AG08396 (cell line): ENCODE measurements at places on chromosomes 1 and 21.
A peak's percentile ranks its signal among the peaks of the same experiment; 100 is the strongest.

- DNase-seq: peak; percentile 4
Measured at GRCh38 chr1:72186733-72187307, 95.5 kb downstream of the NEGR1 start.

- DNase-seq: no peak
Measured at GRCh38 chr1:179329862-179330261, 35.9 kb upstream of the AXDND1 start.

DNA sequence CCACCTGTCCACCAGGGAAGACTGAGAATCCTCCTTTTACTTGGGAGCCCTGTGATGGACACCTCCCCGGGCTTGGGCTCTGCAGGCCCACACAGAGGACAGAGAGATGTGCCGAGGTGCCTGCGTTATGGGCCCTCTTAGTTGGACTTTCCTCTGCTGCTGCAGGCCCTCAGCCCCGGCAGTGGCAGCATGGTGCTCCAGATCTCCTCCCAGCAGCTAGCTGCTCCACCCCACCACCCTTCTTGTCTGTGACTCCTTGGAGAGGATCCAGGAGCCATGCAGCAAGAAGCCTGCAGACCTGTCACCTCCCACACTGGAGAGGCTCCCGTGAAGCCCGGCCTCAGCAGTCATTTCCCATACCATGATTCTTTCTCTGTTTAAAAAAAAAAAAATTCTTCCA is 27.4 kb downstream of the PHGDH start:
- DNase-seq: no peak

- DNase-seq: no peak
Measured at GRCh38 chr1:9797049-9797448, 26.7 kb downstream of the CLSTN1 start.

DNA sequence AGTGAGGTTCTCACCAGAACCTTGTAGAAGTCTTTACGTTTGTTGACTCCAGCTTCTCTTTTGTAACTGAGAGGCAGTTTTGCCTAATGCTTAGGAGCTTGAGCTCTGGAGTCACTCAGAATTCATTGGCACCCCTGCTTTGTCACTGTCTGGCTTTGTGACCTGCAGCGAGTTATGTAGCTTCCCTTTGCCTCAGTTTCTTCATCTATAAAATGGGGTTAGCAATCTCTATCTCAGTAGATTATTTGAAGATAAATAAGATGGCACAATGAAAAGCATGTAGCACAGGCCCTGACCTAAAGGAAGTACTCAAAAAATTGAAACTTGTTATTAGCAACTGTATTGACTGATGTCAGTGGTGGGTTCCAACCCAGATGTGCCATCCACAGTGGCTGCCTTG is 8.1 kb downstream of the DHDDS start:
- no peak for DNase-seq

DNA sequence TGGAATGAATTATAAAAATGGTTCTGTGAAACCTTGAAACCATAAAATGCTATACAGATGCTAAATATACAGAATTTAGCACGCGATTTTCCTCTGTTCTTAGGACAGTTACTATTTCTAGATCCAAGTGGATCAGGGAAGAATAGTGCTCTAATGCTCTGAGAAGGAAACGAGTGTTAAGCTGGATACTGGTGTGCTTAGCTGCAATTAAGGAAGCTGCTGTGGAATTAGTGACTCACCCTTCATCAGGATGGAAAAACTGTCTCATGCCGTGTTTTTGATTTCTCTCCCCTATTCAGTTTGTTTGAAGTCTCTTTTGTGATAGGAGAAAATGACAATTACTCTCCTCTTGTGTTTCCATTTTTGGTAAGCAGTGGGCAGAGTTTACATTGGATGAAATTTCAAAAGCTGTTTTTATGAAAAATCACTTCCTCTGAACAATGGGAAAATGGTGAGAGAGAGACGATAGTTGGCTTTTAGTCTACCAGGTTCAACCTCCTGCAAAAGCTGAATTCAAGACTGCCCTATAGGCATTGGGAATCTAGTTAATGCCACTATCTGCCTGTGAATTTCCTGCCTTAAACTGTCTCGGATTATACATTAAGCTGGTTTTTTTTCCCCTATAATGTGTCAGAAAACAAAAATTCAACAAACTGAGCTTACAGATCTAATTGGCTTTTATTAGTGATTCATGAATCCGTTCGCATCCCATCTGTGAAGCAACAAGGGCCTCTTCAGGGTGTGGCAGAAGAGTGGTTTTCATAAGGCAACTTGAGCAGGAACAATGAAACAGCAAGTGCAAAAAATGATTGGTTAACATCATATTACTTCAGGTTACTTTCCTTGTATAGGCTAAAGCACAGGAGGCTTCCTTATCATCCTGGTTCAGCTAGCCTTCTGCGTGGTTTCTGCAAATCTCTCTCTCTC is 179.8 kb downstream of the ST6GALNAC3 start:
- no peak for DNase-seq
